ENCODE measurements at places on chromosomes 13 and 19.
A peak's percentile ranks its signal among the peaks of the same experiment; 100 is the strongest.

- DNase-seq = no peak
Observed at GRCh38 chr19:27966390-27966816, 1246.5 kb downstream of the UQCRFS1 start.

- no peak for DNase-seq
Observed at GRCh38 chr19:49333811-49334288, 1.4 kb upstream of the CD37 start.

DNA sequence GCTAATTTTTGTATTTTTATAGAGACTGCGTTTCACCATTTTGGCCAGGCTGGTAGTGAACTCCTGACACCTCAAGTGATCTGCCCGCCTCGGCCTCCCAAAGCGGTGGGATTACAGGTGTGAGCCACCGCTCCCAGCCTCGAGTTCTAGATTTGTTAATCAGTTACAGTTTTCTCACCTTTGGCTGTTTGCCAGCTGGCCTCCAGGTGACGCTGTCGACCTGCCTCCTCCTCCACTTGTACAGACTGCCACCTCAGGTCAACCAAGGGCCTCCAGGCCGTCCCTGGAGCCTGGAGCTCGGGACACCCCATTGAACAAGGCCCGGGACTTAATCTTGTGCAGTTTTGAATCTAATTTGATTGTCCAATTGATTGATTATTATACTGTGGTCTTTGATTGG lies 45.5 kb downstream of the IER2 start:
- no peak for DNase-seq

GRCh38 chr19:13992025-13992424 lies 14.1 kb downstream of the RFX1 start:
- DNase-seq = no peak

DNA sequence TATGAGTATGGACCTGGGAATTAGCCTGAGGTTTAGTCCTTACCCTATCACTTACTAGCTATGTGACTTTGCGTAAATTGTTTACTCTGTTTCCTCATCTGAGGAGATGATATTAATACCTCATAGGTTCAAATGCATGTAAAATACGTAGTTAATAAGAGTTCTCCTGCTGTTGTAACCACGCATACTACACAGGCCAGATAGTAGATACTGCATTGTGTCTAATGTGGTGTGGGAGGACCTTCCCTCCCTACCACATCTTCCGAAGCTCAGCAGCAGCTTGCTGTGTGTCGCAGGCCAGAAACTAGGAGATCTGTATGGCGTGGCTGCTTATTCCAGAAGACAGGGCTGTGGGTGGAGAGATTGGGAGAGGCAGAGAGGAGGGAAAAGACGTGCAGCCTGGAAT lies 23.0 kb downstream of the GTF2F2 start:
- DNase-seq = no peak

GRCh38 chr13:36282821-36283432 lies 14.7 kb downstream of the CCDC169 start:
- peak; percentile 46 for DNase-seq

Data from EL (cell line).